ENCODE measurements at places on chromosomes 6 and 20.

DNA sequence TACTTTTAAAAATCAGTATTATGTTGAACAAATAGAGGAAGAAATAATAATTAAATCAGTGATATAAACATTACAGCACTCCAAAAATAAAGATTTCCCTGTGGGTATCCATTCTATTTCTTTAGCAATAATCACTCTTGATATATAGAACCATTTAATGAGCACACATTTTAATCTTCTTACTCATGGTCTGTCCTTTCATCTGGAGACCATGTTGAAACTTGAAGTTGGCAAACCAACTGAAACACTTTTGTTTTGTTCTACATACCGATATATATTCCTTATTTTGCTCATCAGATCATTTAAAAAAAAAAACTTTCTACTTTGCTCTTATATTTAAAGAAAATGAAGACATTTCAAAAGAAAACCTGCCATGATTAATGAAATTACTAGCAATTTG is 13.4 kb downstream of the C6orf58 start:
- DNase-seq: no peak

DNA sequence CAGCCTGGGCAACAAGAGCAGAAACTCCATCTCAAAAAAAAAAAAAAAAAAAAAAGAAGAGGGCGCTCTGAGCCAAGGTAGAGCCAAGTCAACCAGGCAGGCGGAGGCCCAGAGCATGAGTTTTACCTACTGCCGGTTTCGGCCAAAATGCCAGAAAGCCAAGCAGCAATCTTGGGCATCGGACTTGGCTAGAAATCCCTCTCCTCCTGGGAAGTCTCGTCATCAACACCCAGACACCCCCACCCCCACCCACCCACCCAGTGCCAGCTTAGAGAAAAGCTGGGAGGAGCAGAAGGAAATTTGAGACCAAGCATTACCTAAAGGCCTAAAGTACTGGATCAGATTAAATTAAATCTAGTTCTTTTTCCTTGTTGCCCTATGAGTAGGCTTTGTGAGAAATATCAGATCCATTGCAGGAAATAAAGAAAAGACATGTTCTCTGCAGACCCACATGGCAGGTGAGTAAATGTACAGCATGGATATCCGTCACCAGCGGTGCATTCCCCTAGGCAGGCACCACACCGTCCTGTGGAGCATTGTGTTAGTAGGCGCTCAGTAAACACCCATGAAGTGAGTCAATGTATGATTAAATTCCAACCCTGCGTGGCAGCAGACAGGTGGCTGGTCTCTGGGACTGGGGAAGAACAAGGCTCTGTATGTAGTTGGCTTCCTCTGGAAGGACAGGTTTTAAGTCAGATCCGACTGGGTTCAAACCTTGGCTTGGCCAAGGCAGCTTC is 21.0 kb downstream of the RIPOR3 start:
- DNase-seq: no peak

GRCh38 chr6:9420316-9421015 is 985.1 kb upstream of the SLC35B3 start:
- no peak for DNase-seq

- no peak for DNase-seq
Measured at GRCh38 chr6:157075549-157076450, 247.5 kb downstream of the TMEM242 start.

GRCh38 chr6:7578516-7578915 is 11.5 kb upstream of the SNRNP48 start:
- DNase-seq: no peak

DNA sequence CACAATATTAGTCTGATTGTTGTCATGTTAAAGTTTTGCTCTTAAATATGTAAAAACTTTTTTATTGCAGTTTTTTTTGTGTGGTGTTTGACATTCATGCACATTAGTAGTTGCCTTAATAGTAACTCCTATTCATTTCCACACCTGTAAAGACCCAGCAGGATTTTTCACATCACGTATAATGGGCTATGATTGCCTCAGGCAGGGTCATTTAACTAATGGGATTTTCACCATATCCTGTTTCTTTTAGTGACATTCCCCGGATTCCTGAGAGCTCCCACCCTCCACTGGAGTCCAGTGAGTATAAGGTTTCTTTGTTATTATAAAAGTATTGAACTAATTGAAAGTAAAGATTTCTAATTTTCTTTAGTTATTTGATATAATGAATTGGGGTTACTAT is 359.2 kb downstream of the RIMS1 start:
- DNase-seq: peak; percentile 14

GRCh38 chr6:154117485-154117884 is 78.4 kb downstream of the OPRM1 start:
- DNase-seq: no peak

GRCh38 chr6:63319939-63320338 is at the start of gene LGSN:
TSS of gene LGSN (minus strand) at chr6:63319983. CDS start at chr6:63319943, 40 bp downstream.
- DNase-seq: no peak

DNA sequence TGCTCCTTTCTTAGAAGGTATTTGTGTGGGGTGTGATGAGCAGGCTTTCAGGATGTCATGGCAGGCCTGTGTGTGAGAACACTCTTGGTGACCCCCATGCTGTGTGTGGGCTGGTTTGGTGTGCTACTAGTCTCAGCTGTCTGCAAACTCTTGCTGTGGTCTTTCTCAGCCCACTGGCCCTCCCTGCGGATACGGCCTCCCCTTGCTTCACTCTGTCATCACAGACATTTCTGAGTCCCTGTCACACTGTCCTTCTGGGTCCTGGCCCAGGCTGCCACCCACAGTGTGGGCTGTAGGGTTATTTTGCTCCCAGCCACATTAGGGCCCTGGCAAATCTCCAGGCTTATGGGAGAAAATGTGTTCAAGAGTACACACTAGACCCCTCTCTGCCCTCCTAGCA is 39.0 kb upstream of the ARMC2 start:
- DNase-seq: no peak

DNA sequence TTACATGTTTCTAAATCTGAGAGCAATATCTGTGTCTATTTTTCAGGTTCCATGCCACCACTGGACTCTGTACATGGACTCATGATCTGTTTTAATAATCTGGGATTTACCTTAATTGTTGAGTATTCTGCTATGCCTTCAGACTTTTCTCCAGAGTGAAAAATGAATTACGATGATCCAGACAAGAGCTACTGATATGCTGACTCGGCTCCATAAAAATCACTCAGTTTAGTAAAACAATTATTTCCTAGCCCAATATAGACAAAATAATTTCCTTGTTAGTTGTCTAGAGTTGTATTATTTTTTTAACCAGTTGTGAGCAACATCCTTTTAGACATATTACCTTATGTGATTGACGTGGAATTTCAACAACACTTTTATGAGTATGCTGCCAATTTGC is 736.8 kb downstream of the RFPL4B start:
- no peak for DNase-seq

DNA sequence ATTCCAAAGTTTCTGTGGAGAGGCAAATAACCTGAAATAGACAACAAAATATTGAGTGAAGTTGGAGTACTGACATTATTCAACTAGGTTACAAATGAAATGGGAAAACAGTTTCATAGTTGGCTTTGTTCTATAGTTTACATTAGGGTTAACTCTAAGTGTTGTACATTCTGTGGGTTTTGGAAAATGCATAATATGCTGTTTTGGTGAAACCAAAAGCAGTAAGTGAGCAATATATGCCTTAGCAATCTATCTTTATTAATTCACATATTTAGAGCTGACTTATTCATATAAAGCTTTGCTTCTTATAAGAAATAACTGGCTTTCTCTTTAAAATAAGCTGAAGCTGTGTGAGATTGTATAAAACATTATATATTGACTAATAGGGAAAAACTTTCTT is 157.5 kb upstream of the AHI1 start:
- no peak for DNase-seq
